ENCODE measurements at places on chromosomes 2 and 18.

DNA sequence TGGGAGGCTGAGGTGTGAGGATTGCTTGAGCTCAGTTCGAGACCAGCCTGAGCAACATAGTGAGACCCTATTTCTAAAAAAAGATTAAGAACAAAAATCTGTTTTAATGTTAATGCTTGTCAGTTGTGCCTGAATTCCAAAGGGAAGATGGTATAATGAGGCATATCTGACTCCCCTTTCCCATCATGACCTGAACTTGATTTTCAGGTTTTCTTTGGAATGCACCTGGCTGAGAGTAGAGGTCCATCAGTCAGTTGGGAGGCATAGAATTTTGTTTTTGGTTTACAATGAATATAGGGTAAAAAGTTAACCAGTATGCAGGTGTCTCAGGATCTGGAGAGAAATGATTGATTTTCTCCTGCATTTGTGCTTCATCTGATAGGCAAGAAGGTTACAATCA is 20.4 kb downstream of the RPIA start:
- DNase-seq: no peak

- no peak for DNase-seq
Measured at GRCh38 chr2:230227216-230227615, 1.7 kb downstream of the SP140 start.

GRCh38 chr2:230152334-230152733 is 67.5 kb downstream of the SP110 start:
- no peak for DNase-seq

- no peak for DNase-seq
Measured at GRCh38 chr2:200379481-200380090, 73.1 kb downstream of the SPATS2L start.

GRCh38 chr2:194062401-194062800 is 1594.6 kb upstream of the SLC39A10 start:
- DNase-seq: no peak

- DNase-seq: no peak
Measured at GRCh38 chr2:205772983-205773382, 90.7 kb downstream of the NRP2 start.

GRCh38 chr18:37564711-37565100 is 892 bp downstream of the CELF4 start:
- DNase-seq: no peak

All from activated B cell treated with CpG ODN at 0.5 μM for 24 hours (primary cell).